ENCODE measurements at places on chromosomes 6 and 20.

DNA sequence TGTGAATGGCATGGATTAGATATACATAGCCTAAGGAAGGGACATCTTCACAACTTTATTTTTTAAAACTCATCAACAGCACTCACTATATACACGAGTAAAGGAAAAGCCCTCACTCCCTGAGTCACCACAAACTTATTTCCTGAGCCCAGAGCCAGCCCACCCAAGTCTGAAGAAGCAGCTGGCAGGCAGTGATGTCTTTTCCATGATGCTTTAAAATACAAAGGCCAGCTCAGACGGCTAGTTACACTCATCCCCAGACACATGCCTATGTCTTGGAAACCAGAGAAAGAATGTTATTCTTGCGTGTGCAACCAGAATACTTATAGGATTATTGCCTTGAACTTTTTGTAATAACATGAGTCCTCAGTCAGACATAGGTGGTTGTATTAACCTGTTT, 114.4 kb downstream of the ADGRG6 start:
- no peak for DNase-seq

GRCh38 chr6:79543411-79543810, 6.2 kb upstream of the LCA5 start:
- DNase-seq, result no peak

DNA sequence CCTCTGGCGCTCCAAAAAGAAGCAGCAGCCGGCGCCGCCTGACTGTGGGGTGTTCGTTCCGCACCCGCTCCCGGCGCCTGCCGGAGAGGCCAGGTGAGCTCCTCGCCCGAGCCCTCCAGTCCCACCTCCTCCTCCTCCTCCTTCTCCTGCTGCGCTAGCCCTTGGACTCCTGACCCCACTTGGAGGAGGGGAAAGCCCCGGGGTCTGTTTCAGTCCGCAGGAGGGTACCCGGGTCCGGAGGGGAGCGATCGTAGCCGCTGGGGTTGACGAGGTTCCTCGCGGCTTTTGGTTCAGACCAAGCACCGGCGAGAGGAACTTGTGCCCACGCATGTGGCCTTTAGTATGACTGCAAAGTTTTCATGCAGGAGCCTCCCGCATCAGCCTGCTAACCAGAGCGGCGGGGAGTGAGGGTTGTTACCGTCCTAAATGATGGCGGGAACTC, 493 bp downstream of the CRYBG1 start:
- peak; percentile 7 for DNase-seq

DNA sequence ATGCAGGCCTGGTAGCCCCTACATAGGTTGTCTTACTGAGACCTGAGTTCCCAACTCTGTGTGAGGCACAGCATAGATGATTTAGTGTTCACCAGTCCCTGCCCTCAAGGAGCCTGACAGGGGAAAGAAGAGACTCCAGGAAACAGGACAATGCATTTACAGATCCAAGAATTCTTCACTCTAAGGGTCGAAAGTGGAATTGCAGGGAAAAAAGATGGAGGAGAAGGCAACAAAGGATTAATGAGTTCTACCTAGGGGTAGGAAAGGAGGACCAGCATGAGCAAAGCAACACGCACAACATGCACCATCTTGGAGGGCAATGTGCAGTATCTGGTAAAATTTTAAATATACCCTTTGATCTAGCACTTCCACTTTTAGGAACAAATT, 5.9 kb downstream of the SPAG4 start:
- DNase-seq, result no peak

- no peak for DNase-seq
Observed at GRCh38 chr6:6806844-6807518, 218.5 kb downstream of the LY86 start.

GRCh38 chr6:18400831-18401446, 13.8 kb downstream of the RNF144B start:
- no peak for DNase-seq

DNA sequence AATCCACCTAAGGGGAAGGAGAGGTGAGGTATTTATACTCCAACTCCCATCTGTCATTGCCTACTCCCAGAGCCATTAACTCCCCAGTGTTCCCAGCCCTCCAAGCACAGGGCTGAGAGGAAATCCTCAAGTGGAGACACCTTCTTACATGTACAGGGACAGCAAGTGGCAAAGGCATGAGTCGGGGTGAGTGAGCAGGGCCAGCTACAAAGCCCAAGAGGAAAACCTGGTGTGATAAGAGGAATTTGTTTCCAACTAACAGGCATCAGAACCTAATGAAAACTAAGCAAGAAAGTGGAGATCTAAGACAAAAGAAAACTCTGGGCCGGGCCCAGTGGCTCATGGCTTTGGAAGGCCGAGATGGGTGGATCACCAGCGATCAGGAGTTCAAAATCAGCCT, 70.0 kb upstream of the SRSF6 start:
- DNase-seq, result no peak

DNA sequence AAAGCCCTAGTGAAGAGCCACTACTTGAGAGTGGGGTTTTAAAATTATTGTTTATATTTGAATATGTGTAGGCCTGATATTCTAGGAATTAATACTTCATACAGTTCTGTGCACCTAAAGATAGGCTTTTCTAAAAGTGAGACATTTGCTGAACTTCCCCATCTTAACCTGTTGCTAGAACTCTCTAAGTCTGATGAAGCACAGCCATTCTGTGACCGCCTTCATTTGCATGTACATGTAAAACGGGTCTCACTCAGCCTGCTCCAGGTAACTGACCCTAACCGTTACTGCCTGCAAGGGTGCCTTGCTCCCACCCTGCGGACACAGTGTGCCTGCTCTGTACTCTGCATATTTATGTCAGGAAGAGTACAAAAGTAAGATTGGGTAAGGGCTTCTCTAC, 44.3 kb upstream of the IRF4 start:
- no peak for DNase-seq

GRCh38 chr20:52965380-52965779, 6.8 kb upstream of the TSHZ2 start:
- no peak for DNase-seq

DNA sequence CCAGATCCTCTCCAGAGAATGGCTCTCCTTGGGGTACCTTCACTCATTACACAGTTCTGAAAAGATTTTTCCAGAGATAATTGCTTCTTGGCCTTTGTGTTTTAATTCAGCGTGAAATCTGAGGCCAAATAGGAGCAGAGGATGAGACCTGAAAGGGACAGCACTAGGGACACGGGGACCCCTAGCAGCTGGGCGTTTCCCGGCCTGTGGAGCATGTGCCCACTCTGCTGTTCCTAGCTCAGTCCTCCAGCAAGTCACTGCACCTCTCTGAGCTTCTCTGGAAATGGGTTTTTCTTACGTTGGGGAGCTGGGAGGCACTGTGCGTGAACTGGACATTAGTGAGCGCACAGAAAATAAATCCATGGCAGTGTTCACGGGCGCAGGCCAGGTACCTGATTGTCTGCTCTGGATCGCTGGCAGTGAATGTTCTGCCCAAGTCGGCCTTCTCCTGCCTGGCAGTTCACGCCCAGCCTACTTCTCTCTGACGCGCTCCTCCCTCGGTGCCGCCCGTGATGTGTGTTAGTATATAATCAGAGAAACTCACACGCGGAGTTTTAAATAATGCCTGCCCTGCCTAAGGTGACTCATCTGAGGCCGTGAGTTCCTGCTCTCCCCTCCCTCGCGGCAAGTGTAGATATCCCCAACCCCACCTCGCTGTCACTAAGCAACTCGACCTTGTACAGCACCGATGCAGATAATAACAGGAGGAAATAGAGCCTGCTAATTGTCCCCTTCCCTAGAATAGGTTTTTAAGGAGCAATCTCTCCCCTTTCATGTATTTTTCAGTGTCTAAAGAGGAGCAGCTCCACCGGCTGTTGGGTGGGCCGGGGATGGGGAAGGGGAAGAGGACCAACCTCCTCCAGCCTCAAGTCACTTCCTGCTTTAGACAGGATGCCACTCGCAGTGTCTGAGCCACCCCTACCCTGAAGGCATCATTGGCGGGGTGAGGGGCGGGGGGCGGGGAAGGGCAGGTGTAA, 2.7 kb upstream of the TUBB2A start:
- DNase-seq, result no peak

- no peak for DNase-seq
Observed at GRCh38 chr6:106628658-106629102, 618 bp downstream of the RTN4IP1 start.

- no peak for DNase-seq
Observed at GRCh38 chr20:22920898-22921297, 114.2 kb upstream of the SSTR4 start.

GRCh38 chr20:47998736-47999135, 213.5 kb upstream of the SULF2 start:
- DNase-seq, result no peak

DNA sequence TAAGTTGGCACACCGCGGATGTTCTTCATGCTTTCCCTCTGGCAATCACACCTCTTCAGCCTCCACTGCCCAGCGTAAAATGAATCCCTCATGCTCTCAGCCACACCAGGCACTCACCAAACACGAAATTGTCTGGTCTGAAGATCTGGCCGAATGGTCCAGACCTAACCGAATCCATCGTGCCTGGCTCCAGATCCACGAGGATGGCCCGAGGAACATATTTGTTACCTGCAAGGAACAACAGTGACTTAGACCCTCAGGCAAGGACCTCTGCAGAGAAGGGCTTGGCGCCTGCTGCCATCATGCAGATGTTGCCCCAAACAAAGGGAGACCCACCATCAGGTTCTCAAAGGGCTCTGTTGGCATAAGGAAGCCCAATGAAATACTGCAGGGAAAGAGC, 1.4 kb downstream of the TUBB2B start:
- no peak for DNase-seq

GRCh38 chr20:63135411-63135810, 80.5 kb downstream of the YTHDF1 start:
- no peak for DNase-seq

GRCh38 chr20:10239954-10240353, 21.3 kb downstream of the SNAP25 start:
- DNase-seq, result no peak

GRCh38 chr6:158573542-158573931, 13.6 kb downstream of the TMEM181 start:
- DNase-seq, result no peak

- no peak for DNase-seq
Observed at GRCh38 chr20:3714092-3714491, 1.7 kb upstream of the SIGLEC1 start.

- no peak for DNase-seq
Observed at GRCh38 chr6:135424385-135424784, 73.2 kb downstream of the AHI1 start.

GRCh38 chr6:113763311-113763766, 93.8 kb upstream of the MARCKS start:
- DNase-seq, result no peak

DNA sequence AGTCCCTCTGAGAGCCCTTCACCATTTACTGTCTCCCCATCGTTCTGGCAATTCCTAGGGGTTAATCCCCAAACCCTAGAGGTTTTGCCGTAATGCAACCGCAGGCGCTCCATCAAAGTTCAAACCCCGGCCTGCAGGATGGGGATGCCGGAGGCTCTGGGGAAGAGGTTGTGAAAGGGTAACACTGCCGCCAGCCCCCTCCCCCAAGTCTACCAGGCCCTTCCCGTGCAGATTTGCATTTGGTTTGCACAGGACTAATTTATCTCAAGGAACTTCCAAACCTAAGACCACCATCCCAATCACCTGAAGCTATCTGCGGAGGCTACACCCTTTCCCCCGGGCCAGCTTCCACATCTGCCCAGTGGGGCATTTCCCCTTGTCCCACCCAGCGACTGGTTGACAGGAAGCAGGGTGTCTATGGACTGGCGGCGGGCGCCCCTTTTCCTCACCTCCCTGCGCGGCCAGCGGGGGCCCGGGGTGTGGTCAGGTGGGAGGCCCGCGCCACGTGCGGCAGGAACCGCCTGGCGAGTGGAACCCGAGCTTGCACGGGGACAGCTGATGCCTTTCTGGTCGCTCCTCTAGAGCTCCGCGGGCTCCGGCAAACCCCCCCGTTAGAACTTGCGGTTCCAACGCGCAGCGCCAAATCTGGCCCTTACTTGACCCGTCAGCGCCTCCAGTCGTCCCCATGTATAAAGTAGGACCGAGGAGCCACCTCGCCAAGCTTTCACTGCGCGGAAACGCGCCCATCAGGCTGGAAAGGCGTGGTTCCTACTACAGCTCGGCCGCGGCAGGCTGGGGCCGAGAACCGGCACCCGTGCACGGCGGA, 9.4 kb upstream of the SLC4A11 start:
- no peak for DNase-seq

GRCh38 chr6:142700671-142701312, 244.2 kb downstream of the HIVEP2 start:
- no peak for DNase-seq

DNA sequence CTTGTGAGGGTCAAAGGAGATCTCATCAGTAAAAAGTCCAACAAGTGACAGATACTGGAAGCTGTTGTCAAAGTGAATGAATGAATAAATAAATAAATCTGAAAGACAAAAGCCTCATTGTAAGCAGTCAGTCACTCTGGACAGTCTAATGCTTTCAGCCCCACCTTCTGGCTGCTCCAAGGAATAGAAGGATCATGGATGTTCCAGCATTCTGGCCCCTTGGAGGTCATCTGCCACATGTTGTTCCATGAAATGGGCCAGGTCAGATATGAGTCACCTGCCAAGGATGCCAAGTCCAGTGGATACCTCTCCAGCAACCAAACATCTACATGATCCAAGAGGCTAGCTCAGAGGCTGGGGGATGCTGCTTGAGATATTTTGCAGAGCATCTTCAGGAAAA, 185.6 kb downstream of the BMP7 start:
- no peak for DNase-seq

DNA sequence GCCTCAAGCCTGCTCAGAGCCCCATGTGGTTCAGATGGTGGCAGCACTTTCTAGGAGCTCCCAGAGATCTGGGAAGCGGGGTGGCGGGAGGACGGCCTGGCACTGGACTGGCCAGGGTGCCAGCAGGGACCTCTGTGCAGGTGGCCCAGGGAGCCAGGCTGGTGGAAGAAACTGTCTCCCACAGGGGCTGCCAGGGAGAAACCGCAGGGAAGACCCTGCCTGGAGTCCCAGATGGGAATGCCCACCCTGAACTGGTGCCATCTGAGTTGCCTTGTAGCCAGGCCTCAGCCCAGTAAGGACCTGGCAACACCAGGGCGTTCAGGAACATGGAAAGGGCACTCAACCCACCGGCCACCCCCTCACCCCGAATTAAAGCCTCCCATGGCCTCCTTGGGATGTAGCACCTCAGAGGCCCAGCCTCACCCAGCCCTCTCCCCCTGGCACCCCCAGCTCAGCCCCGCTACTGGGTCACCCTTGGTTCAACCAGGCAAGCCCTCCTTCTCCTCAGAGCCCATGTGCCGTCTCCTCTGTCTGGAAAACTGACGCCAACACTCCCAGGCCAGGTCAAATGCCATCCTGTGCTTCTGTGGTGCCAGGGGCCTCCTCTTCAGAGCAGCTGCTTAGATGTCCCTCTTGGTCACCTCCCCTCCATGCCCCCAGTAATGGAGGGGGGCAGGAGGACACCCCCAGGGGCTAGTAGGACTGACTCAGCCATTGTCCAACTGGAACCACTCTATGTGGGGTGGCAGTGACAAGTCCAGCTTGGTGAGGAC, 5.9 kb upstream of the C20orf144 start:
- no peak for DNase-seq

- DNase-seq, result no peak
Observed at GRCh38 chr6:28534875-28535274, 9.2 kb downstream of the GPX5 start.
